Fibroblast of skin of left biceps (primary cell): ENCODE measurements at places on chromosomes 5 and 9.
A peak's percentile ranks its signal among the peaks of the same experiment; 100 is the strongest.

- no peak for DNase-seq
Measured at GRCh38 chr5:37206736-37207135, 42.4 kb downstream of the CPLANE1 start.

DNA sequence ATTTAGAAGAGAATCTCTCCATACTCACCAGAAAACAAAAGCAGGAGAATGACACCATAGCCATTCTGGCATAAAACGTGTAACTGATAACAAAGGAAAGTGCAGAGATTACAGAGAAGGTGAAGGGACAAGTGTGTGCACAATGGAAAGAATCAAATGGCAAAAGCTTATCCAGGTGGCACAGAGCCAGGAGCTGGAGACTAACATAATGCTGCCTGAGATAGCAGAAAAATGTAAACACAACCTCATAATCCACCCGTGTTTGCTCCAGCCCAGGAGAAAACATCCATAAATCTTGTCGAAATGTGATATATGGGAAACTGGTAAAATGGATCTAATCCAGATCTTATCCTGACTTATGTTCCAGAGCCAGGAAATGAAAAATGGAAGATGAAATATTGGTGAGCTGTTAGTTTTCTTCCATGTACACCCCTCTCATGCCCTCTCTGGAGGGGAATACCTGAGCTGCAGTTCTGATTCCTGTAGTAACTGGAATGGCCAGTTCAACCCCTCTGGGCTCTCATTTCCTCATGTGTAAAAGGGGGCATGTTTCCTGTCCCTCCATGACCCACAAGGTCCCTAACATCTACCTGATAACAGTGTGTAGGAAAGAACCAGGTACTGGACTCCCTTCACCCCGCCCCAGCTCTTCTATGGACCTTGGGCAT lies 212.3 kb upstream of the DAPK1 start:
- no peak for DNase-seq

DNA sequence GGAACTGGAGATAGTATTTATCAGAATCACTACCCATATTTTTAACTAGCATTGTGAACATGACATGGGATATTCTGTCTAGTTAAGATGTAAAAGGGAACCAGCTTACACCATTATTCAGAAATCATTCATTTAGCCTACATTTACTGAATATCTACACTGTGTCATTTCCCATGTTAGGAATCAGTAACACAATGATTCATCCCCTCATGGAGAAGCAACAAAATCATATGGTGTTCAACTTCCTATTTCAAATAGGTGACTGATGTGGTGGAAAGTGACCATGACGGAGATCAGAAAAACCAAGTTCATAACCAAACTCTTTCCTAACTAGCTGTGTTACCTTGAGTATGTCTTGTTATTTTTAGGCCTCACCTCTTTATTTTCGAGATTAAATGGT lies 550.0 kb upstream of the TUSC1 start:
- no peak for DNase-seq

GRCh38 chr5:134945041-134945440 lies 22.7 kb upstream of the CATSPER3 start:
- no peak for DNase-seq

GRCh38 chr5:504326-505154 lies 19.7 kb downstream of the SLC9A3 start:
- DNase-seq, result no peak

DNA sequence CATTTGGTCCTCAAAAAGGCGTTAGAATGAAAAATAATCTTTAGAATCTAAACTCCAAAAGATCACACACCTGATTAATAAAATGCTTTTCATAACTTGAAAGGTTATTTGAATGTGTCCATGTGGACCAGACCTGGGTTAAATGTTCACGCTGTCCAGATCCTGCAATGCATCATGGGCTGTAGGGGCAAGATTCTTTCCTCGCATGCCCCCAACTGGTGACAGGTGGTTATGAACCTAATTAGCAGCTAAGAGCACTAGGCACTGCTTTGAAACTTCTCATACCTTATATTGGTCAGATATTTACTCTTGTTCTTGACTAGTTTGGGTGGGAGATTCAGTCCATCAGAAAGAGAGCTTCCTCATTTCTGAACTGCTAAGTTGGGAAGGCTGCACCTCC lies 19.3 kb upstream of the PIP5K1B start:
- no peak for DNase-seq

DNA sequence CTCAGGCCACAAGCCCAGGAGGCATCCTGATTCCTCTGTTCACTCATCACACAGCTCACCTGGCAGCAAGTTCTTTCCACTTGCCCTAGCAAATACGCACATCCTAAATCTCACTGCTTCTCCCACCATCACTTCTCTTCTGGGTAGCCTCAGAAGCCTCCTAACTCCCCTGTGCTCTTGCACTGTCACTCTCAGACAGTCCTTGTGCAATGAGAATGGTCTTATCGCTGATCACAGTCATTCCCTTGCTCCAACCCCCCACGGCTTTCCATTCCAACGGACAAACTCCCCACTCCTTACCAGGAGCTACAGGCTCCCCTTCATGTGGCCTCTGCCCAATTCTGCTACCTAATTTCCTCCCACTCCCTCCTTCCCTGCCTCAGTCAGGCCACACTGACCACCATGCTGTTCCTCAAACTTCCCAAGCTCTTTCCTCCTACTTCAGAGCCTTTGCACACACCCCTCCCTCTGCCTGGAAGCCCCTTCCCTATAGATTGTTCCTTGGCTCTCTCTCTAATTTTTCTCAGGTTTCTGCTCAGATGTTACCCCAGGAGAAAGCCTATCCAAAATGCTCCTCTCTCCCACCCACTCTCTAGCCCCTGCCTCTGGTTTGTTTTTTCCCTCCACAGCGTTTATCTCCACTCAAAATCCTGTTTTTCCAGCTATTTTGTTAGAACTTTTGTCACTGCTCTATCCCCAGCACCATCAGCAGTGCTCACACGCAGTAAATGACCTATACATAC lies 34.1 kb upstream of the TNFAIP8 start:
- DNase-seq, result no peak

- no peak for DNase-seq
Measured at GRCh38 chr9:126471084-126471624, 142.6 kb upstream of the LMX1B start.

DNA sequence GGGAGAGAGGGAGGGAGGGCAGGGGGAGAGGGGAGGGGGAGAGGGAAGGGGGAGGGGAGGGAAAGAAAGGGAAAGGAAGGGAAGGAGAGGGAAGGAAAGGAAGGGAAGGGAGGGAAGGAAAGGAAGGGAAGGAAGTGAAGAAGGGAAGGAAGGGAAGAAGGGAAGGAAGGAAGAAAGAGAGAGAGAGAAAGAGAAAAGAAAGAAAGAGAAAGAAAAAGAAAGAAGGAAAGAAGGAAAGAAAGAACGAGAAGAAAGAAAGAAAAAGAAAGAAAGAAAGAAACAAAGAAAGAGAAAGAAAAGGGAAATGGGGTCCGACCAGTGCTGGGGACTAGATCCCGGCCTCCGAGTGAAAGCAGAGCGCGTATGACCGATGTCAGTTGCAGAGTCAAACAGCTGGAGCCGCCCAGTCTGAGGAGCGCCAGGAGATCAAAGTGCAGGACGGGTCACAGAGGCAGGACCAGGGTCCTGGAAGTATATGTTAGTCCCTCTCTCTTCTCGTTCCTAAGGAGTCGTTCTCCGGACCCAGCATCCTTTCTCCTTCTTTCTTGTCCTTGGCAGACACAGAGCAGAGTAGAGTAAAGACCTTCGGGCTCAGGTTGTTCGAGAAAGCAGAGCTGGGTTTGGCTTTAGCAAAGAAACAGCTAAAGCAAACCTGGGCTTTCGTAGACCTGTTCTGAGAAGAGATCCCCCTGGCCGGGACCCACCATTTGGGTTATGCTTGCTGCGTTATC lies 305.4 kb upstream of the MSX2 start:
- no peak for DNase-seq

GRCh38 chr5:141947316-141947715 lies 10.7 kb downstream of the PCDH12 start:
- DNase-seq, result no peak

GRCh38 chr5:127517110-127517479 lies 345 bp upstream of the PRRC1 start:
- DNase-seq, result no peak

DNA sequence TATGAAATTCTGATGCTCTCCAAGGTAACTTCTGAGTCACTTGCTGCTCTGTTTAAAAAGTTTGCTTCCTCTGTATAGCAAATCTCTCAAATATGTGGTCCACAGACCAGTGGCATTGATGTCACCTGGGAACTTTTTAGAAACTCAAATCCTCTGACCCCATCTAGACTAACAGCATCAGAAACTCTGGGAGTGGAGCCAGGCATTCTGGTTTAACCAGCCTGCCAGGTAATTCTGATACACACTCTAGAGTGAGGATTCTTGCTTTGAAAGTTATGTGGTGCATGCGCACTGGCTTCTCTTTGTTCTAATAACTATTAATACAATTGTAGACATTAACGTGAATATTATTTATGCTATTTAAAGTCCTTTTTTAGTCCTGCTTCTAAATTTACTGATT lies 298.1 kb downstream of the SLF1 start:
- no peak for DNase-seq

DNA sequence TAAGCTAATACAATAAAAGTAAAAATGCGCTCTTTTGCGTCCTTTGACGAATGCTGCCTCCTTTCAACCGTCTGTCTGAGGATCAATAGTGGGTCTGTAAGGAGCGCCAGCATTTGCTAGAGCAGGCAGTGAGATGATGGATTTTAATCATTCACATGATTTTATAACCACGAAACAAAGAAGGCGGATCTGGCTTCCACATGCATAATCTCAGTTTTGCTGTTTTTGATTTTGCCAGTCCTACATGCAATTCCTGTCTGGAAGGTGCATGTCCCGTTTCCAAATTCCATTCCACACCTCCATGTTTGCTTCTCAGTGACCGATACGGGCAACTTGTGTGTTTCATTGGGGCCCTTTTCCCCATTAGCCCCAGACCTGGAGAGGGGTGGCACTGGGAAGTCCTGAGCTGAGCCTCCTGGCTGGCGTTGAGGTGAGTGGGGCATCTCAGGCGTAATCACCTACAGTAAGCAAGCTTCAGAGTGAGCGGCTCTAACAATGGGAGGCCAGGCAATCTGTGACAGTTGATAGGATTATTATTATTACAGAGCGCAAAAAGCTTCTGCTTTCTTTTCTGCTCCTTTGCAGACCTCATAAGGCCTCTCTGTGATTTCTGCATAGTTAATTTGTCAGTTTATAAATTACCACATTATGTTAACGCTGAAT lies 405.4 kb downstream of the ZSWIM6 start:
- no peak for DNase-seq

DNA sequence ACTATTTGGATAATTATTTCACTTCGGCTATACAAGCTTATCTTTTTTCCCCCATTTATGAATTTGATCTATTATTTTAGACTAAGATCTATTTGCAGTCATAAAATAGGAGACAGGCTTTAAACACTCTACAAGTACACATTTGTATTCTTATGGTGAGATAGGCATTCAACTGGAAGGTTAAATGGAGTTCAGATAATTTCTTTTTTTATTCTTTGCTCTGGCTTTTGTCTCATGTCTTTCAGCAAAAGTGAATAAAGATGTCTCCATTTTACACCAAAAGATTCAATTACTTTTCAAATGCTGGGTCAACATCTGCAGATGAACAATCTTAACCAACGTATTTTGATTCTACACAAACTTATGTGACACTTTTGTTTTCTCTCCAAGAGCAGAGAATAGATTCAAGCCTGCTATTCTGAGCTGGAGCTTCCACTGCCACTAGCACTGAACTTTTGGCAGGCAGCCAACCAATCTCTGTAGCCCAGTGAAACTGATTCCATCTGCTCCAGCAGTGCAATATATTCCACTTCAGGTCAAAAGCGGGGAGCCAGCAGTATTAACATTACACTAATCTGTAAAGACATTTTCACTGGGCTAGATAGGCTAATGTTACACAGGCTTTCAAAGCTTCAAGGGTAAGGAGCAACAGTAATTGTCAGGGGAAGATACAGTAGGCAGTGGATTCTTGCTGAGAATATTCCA lies 452.0 kb upstream of the ZNF608 start:
- peak; percentile 83 for DNase-seq

DNA sequence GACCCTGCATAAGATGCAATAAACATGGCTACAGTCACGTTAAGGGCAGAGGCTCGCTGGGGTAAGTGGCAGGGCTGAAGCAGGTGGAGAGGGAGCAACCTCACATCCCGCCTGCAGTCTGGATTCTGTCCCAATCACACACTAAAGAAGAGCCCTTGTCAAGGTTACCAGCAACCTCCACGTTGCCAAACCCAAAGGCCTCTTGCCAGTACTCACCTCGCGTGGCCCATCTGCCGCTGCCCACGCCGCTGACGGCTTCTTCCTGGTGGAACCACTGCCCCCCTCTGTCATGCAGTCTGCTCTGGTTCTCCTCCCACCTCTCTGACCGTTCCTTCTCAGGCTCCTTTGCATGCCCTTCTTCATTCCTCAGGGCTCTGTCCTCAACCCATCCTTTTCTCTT lies 8.8 kb downstream of the AQP7 start:
- DNase-seq, result no peak

DNA sequence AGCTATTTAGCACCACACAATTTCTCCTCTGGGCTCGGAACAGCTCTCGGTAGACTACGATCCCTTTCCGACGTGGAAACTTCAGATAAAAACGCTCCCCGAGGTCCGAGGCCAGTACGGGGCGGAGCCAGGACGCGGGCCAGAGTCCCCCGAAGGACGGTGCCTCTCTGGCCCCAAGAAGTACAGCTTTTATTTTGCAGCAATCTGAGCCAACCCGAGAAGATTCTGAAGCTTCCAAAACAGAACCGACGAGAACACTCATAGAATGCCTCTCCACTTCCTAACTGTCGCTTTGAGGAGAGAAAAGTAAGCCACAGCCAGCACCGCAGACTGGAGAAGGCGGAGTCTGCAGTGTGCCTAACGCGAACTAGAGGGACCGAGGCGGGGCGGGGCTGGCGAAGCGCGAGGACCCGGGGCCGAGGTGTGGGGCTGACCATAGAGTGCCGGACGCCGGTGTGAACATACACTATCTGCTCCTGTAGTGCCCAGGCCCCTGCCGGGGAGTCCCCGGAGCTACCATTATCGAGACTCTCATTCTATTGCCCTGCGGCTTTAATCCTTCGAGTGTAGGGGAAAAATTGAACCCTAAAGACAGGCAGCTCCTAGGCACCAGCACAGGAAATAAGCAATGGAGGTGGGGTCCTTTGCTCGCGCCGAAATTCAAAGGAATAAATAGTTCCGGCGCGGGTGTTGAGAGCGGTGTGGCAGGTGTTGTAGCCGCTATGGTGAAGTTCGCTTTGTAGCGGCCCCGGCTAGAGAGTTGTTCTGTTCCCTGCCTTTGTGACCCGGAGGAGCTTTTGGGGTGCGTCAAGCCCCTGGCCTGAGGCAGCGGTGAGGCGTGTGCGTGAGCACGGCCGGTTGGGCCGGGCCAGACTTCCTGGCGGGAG lies at the start of gene SMC2:
Gene SMC2, plus strand, starts transcription at position 663 of the 887 bp plus-strand sequence. CDS start 1,076 bp downstream, outside the sequence.
- DNase-seq, result peak; percentile 77

DNA sequence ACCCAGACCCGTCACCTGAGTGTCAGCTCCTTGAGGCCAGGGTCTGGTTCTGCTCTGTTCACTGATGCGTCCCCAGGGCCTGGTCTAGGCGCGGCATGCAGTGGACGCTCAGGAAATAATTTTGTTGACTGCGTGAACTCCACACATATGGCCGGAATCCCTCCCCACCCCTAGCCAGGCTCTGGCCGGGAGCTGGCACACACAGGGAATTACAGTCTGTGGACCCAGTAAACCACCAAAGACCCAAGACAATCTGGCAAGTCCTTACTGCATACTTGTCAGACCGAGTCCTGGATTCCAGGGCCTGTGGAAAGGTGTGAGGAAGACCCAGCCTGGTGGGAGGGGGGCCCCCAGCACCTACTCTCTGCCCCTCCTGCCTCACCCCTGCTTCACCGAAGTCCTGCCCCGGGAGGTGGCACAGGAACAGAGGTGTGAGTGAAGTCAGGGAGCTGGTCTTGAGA lies 113.0 kb upstream of the IER5L start:
- no peak for DNase-seq
